MM.1S (cell line): ENCODE measurements at places on chromosomes 3 and 15.

- DNase-seq: no peak
Observed at GRCh38 chr3:102179326-102180177, 255.3 kb upstream of the ZPLD1 start.

GRCh38 chr15:74873756-74874424 is 725 bp upstream of the SCAMP2 start:
- peak; percentile 30 for DNase-seq

DNA sequence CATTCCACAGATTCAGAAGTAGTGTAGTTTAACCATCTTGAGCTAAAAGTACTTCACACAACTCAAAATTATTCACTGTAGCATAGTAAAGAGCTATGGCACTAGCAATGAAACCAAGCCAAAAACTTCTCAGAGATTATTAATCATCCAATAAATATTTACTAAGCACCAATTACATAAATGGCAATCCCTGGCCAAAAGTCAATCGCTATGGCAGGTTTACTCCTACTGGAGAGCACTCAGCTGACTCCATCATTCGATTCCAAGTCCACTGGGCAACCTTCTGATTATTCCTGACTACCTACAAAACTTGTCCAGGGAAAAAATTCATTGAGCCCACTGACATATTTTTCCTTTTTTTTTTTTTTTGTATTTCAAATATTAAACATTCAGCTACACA is 23.9 kb downstream of the ATP13A3 start:
- no peak for DNase-seq

DNA sequence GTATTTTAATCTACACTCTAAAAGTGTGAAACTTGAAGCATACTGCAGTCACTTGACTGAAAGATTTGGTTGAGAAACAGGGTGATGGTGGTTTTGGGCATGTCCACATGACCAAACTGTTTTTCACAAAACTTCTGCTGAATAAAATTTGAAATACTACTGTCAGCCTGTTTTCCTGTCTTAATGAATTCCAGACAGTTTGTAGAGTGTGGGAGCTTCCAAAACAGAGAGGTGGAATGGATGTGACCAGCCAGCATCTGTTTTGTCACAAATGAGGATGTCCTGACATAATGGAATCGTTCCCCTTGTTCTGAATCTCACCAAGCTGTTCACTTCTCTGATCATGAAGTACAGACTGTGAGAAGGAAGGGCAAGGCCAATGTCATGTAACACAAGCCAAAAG is 11.8 kb downstream of the MITF start:
- DNase-seq: no peak

GRCh38 chr3:190614226-190615059 is 100.6 kb downstream of the IL1RAP start:
- no peak for DNase-seq

DNA sequence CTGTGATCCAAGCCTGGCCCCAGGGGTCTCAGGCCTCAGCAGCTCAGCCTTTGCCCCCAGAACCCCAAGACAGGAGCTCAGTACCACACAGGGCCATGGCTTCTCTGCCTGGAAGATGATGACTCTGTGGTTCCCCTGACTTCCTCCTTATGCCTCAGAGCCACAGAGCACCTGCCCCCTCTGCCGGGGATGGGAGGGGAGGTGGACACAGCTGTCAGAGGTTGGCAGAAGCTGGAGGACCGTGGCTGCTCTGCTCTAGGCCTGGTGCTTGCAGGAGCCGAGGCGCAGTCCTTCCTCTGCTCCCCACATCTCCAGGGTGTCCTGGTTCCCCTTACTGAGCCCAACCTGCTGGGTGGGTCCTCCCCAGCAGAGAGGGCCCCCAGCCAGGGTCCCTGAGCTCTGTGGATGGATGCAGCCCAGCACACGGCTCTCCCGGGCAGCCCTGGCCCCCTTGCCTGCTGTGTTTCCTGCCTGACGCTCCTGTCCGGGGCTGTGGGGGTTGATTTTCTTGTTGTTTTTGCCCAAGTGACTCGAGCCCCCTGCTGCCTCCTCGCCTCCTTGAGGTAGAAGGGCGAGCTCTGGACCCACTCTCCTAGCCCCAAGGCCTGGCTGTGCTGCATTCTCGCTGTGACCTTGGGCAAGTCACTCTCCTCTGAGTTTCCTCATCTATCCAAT is 36.6 kb downstream of the PSTPIP1 start:
- DNase-seq: peak; percentile 66

DNA sequence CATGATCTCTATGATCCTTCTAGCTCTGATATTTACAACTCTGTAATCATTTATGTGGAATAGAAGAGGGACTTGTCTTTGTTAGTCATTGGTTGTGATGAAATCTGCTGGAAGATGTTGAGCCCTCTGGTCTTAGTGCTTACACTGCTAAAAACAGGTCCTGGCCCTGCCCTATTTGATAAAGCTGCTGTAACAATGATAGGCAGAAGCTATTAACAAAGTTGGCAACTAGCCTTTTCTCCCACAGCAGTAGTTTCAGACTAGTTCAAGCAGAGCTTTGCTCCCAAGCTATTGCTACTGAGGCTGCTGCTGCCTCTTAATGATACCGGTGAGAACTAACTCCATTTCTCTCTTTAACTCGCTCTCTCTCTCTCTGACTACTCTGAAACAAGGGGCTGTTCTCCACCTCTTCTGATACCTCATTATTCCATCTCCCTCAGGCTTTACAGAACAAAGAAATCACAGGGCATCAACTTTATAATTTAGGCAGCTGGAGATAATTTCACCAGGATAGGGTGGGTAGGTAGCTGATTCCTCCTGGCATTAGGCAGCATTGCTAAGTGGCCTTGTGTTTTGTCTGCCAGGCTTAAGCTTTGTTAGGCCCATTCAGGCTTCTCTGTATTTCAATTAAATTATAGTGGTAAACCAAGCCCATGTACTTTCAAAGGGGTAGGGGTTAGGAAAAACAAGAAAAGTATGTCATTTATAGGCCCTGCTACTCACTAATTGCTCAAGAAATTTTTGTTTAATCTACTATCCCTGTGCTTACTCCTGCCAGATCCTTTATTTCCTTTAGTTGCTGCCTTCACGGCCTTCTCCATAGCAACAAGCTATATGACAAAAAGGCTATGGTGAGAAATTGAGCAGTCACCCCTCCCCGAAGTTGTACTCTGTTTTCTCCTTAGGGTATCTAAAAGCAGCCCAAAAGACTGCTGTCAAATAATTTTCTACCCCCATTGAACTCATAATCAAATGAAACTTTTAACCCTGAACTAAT is 139.6 kb downstream of the RBPMS2 start:
- DNase-seq: no peak

GRCh38 chr15:75371901-75372688 is 3.7 kb upstream of the MAN2C1 start:
- DNase-seq: no peak

- DNase-seq: no peak
Observed at GRCh38 chr15:42072141-42072685, 22.1 kb downstream of the PLA2G4D start.

DNA sequence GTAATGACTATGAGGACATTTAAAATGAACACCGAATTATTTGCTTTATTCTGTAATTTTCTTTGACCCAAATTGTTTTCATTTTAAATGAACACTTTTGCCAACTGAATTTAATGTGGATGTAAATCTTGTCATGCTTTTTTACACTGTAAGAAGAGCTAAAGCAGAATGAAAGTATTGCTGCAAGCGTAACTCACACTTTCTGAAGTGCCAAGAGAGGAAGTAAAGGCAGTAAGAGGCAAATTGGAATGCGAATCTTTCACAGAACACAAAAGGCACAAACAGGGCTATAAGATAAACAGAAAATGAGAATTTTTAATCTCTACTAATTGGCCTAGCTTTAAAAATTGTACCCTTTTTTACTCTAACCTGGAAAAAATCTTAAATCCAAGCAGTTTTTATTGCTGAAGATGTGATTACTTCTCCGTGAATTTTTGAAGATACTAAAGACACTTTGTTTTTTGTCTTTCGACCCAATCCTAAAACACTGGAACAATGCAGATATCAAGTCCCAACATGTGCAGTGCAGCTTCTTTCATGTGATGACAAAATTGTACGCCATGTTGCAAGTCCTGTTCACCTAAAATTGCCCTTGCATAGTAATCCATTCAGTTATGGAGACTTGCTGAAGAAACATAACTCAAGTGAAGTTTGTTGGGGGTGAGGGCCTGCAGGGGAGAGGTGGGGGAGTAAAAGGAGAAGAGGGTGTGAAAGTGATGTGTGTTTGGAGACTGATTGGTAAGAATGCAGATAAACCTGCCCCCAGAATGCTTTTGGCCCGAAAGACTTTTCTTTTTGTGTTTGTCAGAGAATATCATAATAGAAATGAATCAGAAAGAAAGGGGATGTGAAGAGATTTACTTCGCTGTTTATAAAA is 1.4 kb downstream of the ARID3B start:
- DNase-seq: peak; percentile 23

GRCh38 chr3:107117922-107118536 is 259.2 kb upstream of the CCDC54 start:
- peak; percentile 7 for DNase-seq

DNA sequence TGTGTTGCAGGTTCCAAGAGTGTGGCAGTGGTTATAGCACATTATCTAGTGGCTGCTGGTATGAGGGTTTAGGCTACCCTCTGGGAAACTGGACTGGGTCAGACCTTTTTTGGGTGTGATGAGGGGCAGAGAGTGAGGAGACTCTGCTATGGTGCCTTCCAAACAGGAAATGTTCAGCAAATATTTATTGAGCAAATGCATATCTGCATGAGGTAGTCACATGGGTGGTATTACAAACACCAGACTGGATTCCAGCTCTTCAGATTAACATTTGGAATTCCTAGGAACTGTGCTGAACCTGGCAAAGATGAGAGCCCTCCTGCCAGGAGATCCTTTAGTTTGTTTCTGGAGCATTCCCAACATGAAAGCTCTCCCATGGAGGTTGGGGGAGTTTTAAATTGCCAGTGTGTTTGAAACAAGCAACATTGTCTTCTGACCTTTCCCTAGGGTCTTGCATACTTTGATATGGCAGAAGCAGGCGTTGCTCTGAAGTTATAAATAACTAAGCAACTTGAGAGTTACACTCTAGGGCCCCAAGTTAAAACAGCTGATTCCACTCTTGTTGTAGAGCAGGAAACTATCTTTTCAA is 341.2 kb upstream of the C2CD4B start:
- DNase-seq: no peak

DNA sequence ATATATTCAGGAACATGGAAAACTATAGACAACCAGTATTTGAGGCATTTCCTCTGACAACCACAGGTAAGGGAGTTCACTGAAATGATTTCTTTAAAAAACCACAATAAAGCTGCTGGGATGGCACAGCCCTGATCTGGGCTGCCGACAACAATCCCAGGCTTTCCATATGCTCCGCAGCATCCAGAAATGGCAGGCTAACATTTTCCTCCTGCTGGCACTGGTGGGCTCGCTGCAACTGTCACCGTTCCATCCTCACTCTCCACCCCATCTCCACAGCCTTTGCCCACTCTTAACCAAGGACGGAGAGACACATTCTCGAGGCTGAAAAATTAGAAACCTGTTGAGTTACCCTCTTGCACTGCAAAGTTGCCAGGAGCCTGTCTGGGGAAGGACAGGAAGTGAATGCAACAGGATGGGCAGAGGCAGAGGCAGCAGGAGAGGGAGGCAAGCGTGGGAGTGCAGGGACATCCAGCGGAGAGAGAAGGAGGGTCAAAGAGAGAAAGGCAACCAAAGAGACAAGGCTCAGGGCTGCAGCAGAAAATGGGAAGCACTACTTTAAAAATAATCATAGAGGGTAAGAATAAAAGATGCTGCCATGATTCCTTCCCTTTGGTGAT is 79.0 kb upstream of the ARRDC4 start:
- DNase-seq: no peak

- no peak for DNase-seq
Observed at GRCh38 chr3:13487403-13487802, 7.3 kb downstream of the HDAC11 start.

DNA sequence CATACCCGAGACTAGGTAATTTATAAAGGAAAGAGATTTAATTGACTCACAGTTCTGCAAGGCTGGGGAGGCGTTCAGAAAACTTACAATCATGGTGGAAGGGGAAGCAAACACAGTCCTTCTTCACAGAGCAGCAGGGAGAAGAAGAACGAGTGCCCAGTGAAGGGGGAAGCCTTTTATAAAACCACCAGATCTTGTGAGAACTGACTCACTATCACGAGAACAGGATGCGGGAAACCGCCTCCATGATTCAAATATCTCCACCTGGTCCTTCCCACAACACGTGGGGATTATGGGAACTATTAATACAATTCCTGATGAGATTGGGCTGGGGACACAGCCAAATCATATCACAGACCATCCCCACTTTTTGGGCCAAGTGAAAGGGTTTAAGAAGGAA is 58.8 kb upstream of the CTXND1 start:
- DNase-seq: no peak

DNA sequence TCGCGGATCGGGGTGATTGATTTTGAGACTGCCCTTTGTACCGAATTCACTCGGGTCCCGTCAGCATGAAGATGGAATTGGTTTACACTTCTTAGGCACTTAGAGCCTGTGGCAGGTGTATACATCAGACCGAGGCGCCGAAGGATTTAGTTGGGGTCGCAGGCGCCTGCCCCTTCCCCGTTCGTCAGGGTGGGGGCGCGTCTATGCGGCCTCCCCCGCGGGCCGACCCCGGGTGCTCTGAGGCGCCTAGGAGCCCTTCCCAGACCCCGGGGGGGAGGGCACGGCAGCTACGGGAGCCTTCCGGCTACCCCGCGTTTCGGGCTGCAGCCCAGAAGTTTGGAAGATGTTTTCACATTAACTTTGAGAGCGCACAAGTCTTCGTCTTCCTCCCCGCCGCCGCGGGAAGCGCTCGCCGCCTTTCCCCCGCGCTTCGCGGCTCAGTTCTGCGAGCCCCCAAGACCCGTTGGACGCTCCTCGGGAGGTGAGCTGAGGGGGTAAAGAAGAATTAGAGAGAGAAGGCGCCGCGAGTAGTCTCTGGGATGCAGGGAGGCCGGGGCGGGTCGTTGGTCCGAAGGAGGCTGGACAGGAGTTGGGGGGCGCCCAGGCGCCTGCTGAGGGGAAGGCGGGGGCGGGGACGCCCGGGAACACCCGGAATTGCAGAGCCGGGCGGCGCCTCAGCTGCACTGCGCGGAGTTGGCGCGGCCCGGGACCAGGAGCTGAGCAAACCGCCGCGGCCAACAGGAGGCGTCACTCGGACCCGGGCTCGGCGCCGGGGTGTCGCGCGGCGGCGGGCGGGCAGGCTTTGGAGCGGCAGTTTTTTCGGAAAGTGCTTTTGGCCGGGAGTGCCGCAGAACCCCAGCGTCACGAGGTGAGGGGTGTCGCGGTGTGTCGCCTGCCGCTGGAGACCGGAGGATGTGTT is 780 bp downstream of the TIPARP start:
- peak; percentile 67 for DNase-seq
